ENCODE measurements at places on chromosomes 16 and 17.
A peak's percentile ranks its signal among the peaks of the same experiment; 100 is the strongest.

DNA sequence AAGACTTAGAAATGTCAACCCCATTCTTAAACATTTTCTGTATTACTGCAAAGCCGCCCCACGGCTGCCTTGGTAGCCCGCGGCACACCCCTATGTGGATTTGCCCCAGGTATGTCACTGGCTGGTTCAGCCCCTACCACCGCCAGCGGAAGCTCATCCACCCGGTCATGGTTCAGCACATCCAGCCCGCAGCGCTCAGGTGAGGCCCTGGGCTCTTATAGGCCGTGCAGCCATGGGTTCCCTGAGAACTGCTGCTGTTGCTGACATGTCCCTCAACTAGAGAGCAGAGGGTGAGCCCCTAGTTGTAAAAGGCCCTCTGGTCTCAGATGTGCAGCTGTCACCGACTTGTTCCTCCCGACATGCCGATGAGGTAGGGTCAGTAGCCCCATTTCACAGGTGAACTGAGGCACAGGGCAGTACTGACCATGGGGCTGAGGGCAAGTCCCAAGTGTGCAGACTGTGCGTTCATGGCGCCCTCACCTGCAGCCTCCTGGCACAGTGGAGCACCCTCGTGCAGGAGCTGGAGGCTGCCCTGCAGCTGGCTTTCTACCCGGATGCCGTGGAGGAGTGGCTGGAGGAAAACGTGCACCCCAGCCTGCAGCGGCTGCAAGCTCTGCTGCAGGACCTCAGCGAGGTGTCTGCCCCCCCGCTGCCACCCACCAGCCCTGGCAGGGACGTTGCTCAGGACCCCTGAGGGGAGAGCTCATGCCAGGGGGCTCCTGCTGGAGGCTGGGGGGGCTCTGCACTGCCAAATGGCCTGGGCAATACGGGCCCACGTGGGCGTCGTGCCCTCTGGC lies 8.7 kb downstream of the CYBC1 start:
- no peak for DNase-seq

- DNase-seq, result peak; percentile 8
These were observed 61.7 kb downstream of the MARF1 start for GRCh38 chr16:15581127-15581815.

- DNase-seq, result no peak
These were observed 442.2 kb downstream of the MAF start for GRCh38 chr16:79158337-79158736.

DNA sequence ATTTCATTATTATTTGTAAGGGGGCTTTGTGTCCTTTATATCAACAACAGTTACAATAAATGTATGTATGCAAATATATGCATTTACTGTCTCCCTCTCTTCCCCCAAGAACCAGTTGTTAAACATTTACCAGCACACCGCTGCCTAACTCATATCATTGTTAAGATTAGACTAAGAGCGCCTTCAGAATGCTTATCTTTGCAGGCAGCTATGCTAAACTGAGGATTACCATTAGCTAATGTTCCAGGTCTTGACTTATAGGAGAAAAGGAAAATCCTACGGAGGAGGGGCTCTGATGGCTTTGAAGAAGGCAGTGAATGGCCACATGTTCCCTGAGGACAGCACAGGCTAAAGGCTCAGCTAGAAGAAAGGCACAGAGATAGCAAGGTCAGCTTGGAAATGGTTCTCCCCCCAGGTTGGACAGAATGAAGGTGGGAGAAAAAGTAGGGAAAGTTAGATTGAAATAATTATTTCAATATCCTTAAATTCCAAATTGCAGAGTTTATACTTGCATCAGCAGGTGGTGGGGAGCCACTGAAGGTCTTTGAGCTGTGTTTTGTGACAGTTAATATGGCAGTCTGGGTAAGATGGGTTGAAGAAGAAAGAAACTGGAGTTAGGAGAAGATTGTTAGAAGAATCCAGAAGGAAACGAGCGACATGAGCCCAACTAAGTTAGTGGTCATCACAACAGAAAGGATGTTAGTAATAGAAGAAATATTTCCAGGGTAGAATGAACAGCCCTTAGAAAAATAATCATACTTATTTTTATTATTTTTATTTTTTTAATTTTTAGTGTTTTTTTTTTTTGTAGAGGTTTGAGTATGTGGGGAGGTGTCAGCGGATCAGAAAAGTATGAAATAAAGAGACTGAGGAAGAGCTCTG lies 87.0 kb upstream of the MAF start:
- DNase-seq, result no peak

DNA sequence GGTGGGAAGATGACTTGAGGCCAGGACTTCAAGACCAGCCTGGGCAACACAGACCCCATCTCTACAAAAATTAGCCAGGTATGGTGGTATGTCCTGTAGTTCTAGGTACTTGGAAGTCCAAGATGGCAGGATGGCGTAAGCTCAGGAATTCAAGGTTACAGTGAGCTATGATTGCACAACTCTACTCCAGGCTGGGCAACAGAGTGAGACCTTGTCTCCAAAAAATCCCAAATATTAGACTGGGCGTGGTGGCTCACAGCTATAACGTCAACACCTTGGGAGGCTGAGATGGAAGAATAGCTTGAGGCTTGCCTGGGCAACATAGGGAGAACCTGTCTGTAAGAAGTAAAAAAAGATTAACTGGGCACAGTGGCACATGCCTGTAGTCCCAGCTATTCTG lies 30.8 kb downstream of the SUZ12 start:
- DNase-seq, result no peak

- no peak for DNase-seq
These were observed 3.9 kb upstream of the NLRC5 start for GRCh38 chr16:56985288-56985961.
